ENCODE measurements at places on chromosomes 11 and 22.

DNA sequence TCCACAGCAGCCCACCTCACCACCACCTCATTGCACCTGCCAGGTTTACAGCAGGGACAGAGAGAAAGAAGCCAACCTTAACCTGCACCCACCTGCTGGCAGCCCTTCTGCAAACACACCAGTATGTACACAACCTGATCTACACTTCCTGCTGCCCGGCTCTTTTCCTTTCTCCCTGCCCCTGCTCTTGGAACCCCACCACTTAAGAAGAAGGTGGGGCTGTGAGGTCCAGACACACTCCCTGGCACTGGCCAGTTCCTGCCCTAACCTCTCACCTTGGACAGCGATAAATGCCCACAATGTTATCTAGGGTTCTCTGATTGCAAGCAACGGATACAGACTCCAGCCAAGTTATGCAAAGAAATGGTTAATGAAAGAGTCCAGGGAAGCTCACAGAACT lies 10.8 kb upstream of the SLC35C1 start:
- no peak overlapping the region for H3K27ac ChIP-seq
- no peak overlapping the region for H3K4me3 ChIP-seq
- no peak for DNase-seq
- peaks cover 68% of the 10 kb centered on the region for H3K27me3 ChIP-seq
- H3K36me3 ChIP-seq: no peaks in the 10 kb centered on the region

DNA sequence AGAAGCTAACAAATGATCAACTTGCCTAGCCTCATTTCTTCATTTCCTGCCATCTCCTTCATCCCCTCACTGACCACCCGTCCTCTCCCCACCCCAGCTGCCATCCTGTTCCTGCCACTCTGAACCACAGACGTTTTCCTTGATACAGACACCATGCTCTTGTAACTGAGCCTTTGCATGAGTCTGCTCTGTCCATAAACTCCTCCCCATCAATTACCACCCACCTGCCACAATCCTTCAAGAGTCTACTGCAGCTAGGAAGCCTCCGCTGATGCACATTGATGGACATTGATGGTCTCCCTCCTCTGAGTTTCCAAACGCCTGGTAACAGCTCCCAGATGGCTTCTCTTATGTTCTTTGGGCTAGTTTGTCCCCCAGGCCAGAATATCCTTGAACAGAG lies 193.8 kb downstream of the DBX1 start:
- H3K4me3 ChIP-seq: no peak overlapping the region
- peaks cover 13% of the 10 kb centered on the region for H3K4me1 ChIP-seq
- no peaks in the 10 kb centered on the region for H3K27me3 ChIP-seq
- DNase-seq: no peak
- H3K36me3 ChIP-seq: no peaks in the 10 kb centered on the region

- DNase-seq: no peak
- H3K4me1 ChIP-seq: peaks cover 4% of the 10 kb centered on the region
- no peak overlapping the region for H3K4me3 ChIP-seq
- no peak overlapping the region for H3K27ac ChIP-seq
Measured at GRCh38 chr11:3962406-3962840, 107.0 kb downstream of the STIM1 start.

DNA sequence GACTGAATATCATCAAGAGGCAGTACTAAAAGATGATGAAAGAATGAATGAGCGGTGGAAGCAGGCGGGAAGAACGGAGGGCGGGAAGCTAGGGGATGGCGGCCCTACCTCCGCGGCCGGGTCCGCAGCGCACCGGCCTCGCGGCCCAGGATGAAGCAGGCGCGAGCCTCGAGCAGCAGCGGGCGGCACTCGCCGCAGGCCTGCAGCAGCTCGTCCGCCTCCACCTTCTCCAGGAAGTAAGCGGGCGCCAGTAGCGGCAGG lies 3.4 kb downstream of the KLHL35 start:
- H3K36me3 ChIP-seq: no peaks in the 10 kb centered on the region
- DNase-seq: no peak
- H3K27me3 ChIP-seq: no peaks in the 10 kb centered on the region
- no peak overlapping the region for H3K27ac ChIP-seq
- H3K4me3 ChIP-seq: peak overlapping the region; percentile 57
